ENCODE measurements at places on chromosomes 5 and 9.

DNA sequence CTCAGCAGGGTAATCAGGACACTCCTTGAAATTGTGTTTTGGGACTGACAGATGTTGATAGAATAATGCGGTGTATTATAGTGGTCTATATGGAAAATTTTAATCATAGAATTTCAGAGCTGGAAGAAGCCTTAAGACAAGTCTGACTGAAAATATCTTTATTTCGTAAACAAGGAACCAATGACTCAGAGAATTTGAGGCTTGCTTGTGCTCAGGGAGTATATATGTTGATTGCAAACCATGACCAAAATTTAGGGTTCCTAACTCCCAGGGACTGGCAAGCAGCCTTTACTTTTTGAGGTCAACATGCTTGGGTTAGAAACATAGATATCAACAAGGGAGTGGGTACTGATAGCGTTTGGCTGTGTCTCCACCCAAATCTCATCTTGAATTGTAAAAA, 287.2 kb downstream of the CD180 start:
- DNase-seq = no peak

DNA sequence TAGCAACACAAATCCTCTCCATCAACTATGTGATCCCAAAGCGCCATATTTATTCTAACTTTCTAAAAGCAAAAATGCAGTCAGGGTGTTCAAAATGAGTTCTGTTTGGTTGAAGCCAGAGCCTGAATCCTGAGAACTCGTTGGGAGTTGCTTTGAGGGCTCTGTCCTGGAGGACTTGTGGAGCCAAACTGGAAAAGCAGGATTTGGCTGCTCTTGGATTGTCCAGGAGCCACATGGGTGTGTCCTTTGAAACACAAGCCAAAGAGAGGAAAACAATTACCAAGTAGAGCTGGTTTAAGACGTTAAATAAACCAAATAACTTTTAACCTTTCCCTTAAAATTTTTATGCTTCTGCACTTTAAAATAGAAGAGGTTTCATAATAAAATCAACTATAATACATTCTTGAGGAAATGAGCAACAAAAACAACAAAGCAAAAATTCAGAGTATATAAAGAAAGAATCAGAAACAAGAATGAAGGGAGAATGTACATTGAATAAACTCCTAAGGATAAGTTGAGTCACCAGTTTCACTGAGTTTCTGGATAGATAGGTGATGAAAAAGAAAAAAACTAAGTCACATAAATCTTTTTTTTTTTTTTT, 13.5 kb downstream of the C5orf46 start:
- no peak for DNase-seq

GRCh38 chr5:82563745-82564144, 285.6 kb upstream of the RPS23 start:
- DNase-seq = no peak

DNA sequence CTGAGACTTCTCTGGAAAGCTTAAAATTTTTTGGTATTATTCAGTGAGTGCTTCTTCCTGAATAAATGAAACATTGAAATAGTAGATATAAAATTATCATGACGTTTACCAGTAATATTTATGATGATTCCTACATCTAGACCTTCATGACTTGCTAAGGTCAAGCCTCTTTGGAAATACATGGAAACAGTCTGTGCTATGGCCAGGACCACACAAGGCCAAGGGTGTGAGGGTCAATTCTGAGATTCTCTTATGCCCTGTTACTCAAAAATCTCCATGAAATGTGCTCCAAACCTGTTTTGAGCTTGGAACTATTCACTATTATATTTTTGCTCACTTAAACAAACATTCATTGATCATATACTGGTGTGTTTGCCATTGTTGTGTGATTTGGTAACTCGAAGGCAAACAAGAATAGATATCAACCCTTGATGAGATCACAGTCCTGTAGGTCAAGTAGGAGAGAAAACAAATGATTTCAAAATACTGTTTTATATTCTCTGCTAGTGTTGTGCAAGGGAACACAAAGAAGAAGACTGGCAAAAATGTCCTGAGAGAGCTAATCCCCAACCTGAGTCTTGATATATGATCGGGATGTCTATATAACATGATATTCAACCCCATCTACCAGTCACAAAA, 1254.9 kb upstream of the DMAC1 start:
- no peak for DNase-seq

DNA sequence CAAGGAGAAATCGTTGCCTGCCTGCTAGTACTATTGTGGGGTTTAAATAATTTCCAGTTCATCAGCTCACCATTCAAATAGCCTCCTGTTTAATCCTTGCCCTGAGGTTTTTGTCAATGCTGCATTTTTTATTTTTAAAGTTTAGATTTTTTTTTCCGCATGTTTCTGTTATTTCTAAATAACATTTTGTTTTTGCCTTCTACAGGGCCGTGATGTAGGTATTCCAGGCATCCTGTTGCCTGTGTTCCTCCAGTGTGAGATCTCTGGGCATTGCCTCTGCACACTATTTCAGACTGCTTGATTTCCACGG, 124.3 kb downstream of the HSD17B3 start:
- DNase-seq = no peak

DNA sequence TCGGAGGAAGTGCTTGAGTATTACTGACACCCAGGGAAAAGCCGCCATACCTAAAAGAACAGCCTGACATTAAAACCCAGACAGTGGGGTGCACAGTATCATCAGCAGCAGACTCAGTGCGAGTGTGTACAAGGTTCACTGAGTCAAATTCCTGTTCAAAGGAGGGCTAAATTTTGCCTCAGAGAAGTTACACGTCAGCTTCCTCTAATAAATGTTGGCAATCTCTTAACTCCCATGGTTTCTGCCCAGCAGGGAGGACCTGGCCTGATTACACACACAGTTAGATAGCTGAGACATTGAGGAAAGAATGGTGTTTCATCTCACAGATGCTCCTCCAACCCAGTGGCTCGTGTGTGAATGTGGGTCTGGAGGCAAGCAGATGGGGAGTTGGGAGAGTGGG, 38.2 kb downstream of the NIPSNAP3B start:
- DNase-seq = no peak

- no peak for DNase-seq
These were observed 73.8 kb downstream of the JAKMIP2 start for GRCh38 chr5:147708708-147709107.

DNA sequence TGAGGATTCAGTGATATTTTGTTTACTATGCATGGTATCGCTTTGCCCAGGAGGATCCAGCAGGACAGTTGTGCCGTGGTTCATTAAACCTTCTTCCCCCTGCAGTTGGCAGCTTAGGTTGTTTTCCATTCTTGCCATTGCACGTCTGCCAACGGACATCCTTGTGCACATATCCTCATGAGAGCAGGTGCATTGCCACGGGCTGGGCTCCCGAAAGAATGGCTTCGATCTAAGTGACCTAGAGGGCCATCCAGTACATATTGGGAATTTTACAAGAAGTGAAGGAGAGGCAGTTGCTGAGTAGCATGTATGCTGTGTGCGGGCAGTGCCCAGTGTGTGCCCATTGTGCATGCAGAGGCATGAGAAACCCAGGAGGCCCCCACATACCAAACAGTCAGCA, 22.1 kb downstream of the HRH2 start:
- DNase-seq = no peak

DNA sequence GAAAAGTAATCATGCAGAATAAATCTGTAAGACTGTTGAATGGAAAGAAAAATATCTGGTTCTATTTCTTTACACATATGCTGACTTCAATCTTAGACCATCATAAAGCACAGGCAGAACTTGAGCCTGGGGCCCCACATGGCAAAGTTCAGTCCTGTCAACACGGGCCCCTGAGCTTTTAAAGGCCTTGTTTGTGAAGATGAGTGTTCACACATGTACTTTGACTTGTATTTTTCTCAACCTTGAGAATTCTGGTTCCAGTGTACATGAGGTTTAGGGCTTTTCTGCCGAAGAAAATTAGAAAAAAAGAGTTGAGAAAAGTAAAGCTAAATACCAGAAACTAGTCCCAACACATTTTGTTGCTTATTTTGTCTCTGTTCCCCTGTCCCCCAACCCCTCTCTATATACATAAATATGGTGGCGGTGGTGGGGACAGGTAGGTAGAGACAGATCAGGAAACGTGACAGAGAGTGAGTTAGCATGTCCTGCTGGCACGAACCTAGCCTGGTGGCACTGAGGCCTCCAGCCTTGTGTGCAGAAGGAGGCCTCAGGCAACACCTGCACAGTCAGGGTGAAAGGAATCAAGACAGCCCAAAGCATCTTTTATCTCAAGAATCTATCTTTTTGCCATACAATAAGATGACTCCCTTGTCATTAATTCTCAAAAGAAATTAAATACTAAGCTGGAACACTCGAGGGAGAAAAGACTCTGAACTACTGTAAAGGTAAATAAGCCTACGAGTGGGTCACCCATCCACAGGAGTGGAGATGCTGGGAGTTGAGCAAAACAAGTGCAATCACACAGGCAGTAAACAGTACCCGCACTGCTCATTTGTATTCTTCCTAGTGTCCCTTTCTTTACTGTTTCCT, 22.9 kb downstream of the LIFR start:
- DNase-seq = no peak

- DNase-seq = no peak
These were observed 69.8 kb upstream of the CNTLN start for GRCh38 chr9:17065062-17065461.

GRCh38 chr9:121937240-121937639, 155.9 kb downstream of the TTLL11 start:
- no peak for DNase-seq

GRCh38 chr5:96726802-96727201, 64.6 kb downstream of the CAST start:
- DNase-seq = no peak
